ENCODE measurements at places on chromosomes 12 and 14. TPM values are rescaled to one million over a fixed set of nuclear protein-coding genes. Genes with fewer than 3 reads are reported as not detected.

GRCh38 chr14:75060420-75060819, 3.4 kb downstream of the ACYP1 start:
- DNase-seq: no peak
- H3K27me3 ChIP-seq: no peaks in the 10 kb centered on the region
- H3K36me3 ChIP-seq: no peaks in the 10 kb centered on the region

- no peaks in the 10 kb centered on the region for H3K27me3 ChIP-seq
- DNase-seq: no peak
- no peaks in the 10 kb centered on the region for H3K4me1 ChIP-seq
- no peak overlapping the region for H3K4me3 ChIP-seq
- H3K36me3 ChIP-seq: no peaks in the 10 kb centered on the region
These were observed 71.4 kb downstream of the MNAT1 start for GRCh38 chr14:60805841-60806430.

DNA sequence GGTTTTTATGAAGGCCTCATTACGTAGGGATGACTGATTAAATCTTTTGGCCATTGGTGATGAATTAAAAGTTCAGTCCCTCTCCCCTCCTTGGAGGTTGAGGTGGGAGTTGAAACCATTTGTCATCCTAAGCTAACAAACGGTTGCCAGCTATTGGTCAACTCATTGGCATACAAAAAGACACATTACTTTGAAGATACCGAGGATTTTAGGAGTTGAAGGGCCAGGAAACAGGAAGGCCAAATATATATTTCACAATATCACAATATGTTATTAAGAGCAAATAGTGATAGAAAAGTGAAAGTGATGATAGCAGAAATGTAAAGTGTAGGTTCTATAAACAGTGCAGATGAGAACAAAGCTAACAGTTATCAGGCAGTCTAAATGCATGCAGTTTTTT, 24.4 kb downstream of the RCOR1 start:
- no peak overlapping the region for H3K4me3 ChIP-seq
- H3K36me3 ChIP-seq: no peaks in the 10 kb centered on the region
- H3K27ac ChIP-seq: no peak overlapping the region
- DNase-seq: no peak

- no peak overlapping the region for H3K4me3 ChIP-seq
- no peak for DNase-seq
- H3K27me3 ChIP-seq: no peaks in the 10 kb centered on the region
These were observed 45.5 kb downstream of the SH2B3 start for GRCh38 chr12:111451232-111451631.

Gene KLRD1
- total RNA-seq: 5.5 TPM

- H3K27me3 ChIP-seq: no peaks in the 10 kb centered on the region
- peaks cover 80% of the 10 kb centered on the region for H3K4me1 ChIP-seq
- H3K36me3 ChIP-seq: no peaks in the 10 kb centered on the region
These were observed 17.2 kb downstream of the PLEKHG3 start for GRCh38 chr14:64721391-64721791.

Gene ZNF891
- total RNA-seq: 3.1 TPM

Gene IL23A
- total RNA-seq: 0.88 TPM

Gene CLEC7A
- 20.0 TPM for total RNA-seq

- H3K27ac ChIP-seq: no peak overlapping the region
- no peaks in the 10 kb centered on the region for H3K4me1 ChIP-seq
- H3K36me3 ChIP-seq: no peaks in the 10 kb centered on the region
- no peak for DNase-seq
These were observed 3.0 kb downstream of the RNASE10 start for GRCh38 chr14:20508367-20508766.

DNA sequence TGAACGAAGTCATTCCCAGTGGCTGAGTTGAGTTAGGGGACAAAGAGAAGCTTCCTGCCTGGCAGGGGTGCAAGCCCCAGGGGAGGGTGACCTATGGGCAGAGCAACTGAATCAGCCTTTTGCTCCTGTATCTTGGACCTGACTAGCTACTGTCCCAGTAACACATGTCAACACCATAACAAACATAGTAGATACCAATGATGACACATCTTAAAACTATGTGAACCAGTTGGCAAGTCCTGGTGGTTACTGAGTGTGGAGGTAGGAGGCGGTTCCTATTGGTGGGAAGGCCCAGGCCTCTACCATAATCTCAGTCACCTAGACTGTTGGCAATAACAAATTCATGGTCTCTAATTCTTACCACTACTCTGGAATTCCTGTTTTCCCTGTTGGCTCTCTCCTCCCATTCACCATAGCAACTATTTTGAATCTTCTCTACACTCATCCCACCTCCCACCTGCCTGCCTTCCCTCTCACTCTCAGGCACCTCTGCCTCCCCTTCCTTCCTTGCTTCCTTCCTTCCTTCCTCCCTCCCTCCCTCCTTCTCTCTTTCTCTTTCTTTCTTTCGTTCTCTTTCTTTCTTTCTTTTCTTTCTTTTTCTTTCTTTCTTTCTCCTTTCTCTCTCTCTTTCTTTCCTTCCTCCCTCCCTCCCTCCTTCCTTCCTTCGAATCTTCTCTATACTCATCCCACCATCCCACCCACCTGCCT, 8.1 kb upstream of the P2RX7 start:
- no peaks in the 10 kb centered on the region for H3K4me1 ChIP-seq
- H3K4me3 ChIP-seq: no peak overlapping the region
- H3K27ac ChIP-seq: no peak overlapping the region
- no peaks in the 10 kb centered on the region for H3K27me3 ChIP-seq

DNA sequence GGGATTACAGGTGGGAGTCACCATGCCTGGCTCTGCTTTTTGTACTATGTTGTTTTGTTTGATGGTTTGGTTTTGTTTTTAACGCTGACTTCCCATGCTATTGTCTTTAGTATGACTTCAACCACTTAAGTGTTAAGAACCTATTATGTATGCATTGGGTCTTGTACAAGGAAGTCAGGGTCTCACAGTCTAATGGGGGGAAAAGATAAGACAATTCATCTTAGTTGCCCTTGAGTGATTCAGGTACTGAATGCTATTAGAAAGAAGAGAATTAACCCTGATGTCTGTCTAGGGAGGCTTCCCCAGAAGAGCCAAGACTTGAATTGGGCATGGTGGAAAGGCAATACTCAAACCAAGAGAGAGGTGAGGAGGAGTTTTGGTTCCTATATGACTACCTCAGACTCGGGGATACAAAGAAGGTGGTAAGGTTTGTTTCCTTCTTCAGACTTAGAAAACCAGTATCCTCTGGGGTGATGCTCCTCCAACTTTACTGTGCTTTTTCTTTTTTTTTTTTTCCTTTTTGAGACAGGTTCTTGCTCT, 64.6 kb downstream of the SUSD6 start:
- H3K27ac ChIP-seq: peak overlapping the region; percentile 12
- H3K4me3 ChIP-seq: no peak overlapping the region
- no peaks in the 10 kb centered on the region for H3K27me3 ChIP-seq
- peaks cover 8% of the 10 kb centered on the region for H3K4me1 ChIP-seq
- no peaks in the 10 kb centered on the region for H3K36me3 ChIP-seq

- H3K4me3 ChIP-seq: no peak overlapping the region
- no peaks in the 10 kb centered on the region for H3K27me3 ChIP-seq
- no peak overlapping the region for H3K27ac ChIP-seq
These were observed 199.8 kb downstream of the LRFN5 start for GRCh38 chr14:41806366-41806975.

- DNase-seq: no peak
- no peak overlapping the region for H3K27ac ChIP-seq
- no peak overlapping the region for H3K4me3 ChIP-seq
- H3K27me3 ChIP-seq: no peaks in the 10 kb centered on the region
These were observed 18.2 kb upstream of the TNS2 start for GRCh38 chr12:53031616-53032015.

GRCh38 chr14:103526247-103526913, 2.6 kb upstream of the TRMT61A start:
- H3K36me3 ChIP-seq: no peaks in the 10 kb centered on the region
- H3K27me3 ChIP-seq: no peaks in the 10 kb centered on the region
- H3K4me3 ChIP-seq: no peak overlapping the region
- peak overlapping the region; percentile 45 for H3K27ac ChIP-seq
- peaks cover 38% of the 10 kb centered on the region for H3K4me1 ChIP-seq

Gene ISCA2
- total RNA-seq: 27.1 TPM

DNA sequence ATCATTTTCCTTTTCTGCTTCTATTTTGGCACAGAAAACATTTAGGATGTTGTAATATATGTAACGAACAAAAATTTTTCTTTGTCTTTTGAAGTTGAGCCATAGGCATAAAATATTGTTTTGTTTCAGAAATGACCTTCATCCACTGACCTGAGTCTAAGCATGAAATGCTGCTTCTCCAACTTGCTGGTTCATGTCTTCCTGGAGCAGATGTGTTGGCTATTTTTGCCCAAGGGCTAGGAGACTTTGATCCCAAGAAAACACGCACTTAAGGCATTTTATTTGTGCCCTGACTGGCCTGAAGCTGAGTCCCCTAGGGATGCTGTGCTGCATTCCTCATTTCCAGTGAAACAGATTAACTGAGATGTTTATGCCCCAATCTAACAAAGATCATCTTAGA, 27.2 kb upstream of the ALG10B start:
- no peak overlapping the region for H3K27ac ChIP-seq
- DNase-seq: no peak
- H3K27me3 ChIP-seq: no peaks in the 10 kb centered on the region

GRCh38 chr14:100662879-100663760, 63.6 kb upstream of the DLK1 start:
- no peak overlapping the region for H3K4me3 ChIP-seq
- H3K27me3 ChIP-seq: no peaks in the 10 kb centered on the region
- no peaks in the 10 kb centered on the region for H3K4me1 ChIP-seq
- no peaks in the 10 kb centered on the region for H3K36me3 ChIP-seq

- no peaks in the 10 kb centered on the region for H3K27me3 ChIP-seq
- no peak overlapping the region for H3K4me3 ChIP-seq
- peak; percentile 15 for DNase-seq
- H3K36me3 ChIP-seq: no peaks in the 10 kb centered on the region
- H3K27ac ChIP-seq: no peak overlapping the region
These were observed 48.0 kb upstream of the C14orf180 start for GRCh38 chr14:104531421-104532190.

GRCh38 chr12:123445388-123446332, 9.2 kb upstream of the RILPL2 start:
- no peak overlapping the region for H3K4me3 ChIP-seq
- peak overlapping the region; percentile 54 for H3K27ac ChIP-seq
- no peaks in the 10 kb centered on the region for H3K36me3 ChIP-seq
- DNase-seq: no peak
- H3K4me1 ChIP-seq: peaks cover 5% of the 10 kb centered on the region
- H3K27me3 ChIP-seq: no peaks in the 10 kb centered on the region

Gene MMP14
- total RNA-seq: 108 TPM

GRCh38 chr14:69342928-69343525, 55.1 kb downstream of the ERH start:
- DNase-seq: no peak
- no peaks in the 10 kb centered on the region for H3K36me3 ChIP-seq
- no peaks in the 10 kb centered on the region for H3K27me3 ChIP-seq
- no peak overlapping the region for H3K27ac ChIP-seq
- no peak overlapping the region for H3K4me3 ChIP-seq
- H3K4me1 ChIP-seq: peaks cover 14% of the 10 kb centered on the region

DNA sequence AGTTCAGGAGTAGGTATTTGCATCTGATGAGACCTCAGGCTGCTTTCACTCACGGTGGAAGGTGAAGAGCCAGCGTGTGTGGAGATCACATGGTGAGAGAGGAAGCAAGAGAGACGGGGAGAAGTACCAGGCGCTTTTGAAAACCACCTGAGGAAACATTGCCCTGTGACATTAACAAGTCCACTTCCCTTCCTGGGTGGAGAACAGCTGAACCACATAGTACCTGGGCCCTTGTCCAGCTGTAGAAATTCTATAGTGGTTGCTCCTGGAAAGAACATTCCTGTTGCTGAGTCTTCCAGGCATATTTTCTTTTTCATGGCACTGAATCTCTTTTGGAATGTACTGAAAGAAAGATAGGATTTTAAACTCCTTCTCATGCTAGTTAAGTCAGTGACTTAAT, 87.3 kb upstream of the RIN3 start:
- no peaks in the 10 kb centered on the region for H3K27me3 ChIP-seq
- no peaks in the 10 kb centered on the region for H3K36me3 ChIP-seq
- no peak overlapping the region for H3K27ac ChIP-seq

Gene LRP1-AS
- not detected for total RNA-seq
